ENCODE measurements at places on chromosomes 6 and 20.

- no peak for DNase-seq
- no peak overlapping the region for H3K4me3 ChIP-seq
- H3K4me1 ChIP-seq: peaks cover 50% of the 10 kb centered on the region
- no peaks in the 10 kb centered on the region for H3K27me3 ChIP-seq
- peaks cover 12% of the 10 kb centered on the region for H3K36me3 ChIP-seq
These were observed 99.1 kb downstream of the ARID1B start for GRCh38 chr6:156876302-156876701.

DNA sequence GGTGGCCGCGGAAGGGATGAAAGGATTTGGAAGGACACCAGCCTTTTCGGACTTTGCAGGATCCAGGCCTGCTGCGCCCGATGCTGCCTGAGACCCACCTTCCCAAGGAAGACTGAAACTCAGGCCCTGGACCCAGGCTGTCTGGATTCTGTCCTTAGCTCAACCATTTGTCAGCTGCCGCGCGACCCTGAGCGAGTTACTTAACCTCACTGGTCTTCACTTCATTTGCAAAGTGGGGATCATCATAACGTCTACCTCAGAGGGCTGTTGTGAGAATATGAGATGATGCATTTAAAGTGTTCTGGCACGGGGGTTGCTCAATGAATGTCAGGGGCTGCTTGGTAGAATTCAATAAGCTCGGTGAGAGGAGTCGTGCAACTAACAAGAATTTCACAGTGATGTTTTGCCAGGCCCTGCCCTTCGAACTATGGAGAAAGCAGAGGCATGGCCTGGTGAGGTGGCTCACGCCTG lies 104.2 kb upstream of the PRDM1 start:
- H3K27me3 ChIP-seq: peaks cover 37% of the 10 kb centered on the region
- peak overlapping the region; percentile 86 for H3K4me3 ChIP-seq
- peaks cover 15% of the 10 kb centered on the region for H3K4me1 ChIP-seq

DNA sequence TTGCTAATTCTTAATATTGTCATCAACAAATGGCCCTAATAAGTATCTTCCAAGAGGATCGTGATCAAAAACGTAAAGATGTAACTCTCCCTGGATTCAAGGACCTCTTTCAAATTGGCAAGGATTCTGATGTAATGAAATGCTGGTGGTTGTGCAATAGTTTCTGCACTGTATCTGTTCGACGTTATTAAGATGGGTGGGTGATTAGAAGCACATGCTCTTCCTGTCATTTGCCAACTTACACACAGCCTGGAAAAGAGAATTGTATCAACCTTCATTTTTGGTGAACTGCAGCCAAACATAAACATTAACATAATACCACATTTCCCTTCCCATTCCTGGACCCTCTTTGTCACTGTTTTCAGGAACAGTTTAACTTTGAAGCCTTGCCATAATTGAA lies 9.8 kb downstream of the FOXQ1 start:
- H3K27me3 ChIP-seq: peaks cover 56% of the 10 kb centered on the region
- H3K4me3 ChIP-seq: no peak overlapping the region
- peaks cover 3% of the 10 kb centered on the region for H3K36me3 ChIP-seq
- H3K4me1 ChIP-seq: peaks cover 2% of the 10 kb centered on the region
- no peak for DNase-seq
- H3K27ac ChIP-seq: no peak overlapping the region

DNA sequence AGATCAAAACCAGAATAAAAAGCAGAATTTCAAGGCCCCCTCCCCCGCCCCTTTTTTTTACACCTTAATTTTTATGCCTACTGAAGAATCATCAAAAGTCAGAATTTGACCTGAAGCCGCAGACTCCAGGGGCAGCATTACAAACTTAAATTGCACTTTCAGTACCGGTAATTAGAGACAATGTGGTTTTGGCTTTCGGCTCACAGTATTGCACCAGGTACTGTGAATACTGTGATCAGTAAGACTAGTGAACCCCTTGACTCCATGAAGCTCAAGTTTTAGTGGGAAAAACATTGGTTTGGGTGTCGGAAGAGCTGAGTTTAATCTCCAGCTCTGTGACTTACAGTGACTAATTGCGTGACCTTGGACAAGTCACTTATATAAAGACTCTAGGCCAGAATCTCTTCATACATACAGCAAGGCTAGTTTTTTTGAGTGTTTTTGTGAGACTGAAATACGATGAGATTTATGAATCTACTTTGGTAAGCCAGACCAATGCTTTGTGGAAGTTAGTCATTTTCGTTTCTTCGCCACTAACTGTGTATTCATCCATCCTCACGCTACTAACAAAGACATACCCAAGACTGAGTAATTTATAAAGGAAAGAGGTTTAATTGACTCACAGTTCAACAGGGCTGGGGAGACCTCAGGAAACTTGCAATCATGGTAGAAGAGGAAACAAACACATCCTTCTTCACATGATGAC lies 114.7 kb downstream of the SASH1 start:
- no peak overlapping the region for H3K27ac ChIP-seq
- no peaks in the 10 kb centered on the region for H3K36me3 ChIP-seq
- DNase-seq: no peak
- peaks cover 18% of the 10 kb centered on the region for H3K27me3 ChIP-seq
- H3K4me1 ChIP-seq: no peaks in the 10 kb centered on the region

DNA sequence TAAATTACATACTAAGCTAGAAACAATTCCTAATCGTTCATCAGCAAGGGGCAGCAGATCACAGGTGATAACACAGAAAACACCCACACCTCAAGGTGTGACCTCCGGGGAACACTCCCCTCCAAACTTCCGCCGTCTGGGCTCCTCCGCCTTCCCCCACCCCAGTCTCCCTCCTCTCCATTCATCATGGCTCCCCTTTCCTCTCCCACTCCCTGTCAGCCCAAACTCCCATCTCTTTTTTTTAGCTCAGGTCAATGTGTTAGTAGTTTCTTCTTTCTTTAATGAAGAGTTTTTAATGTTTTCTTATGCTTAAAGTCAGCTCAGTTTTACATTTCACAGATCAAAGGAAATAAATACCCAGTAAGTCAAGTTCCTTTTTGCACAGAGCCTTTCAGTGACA lies 20.7 kb downstream of the CNKSR3 start:
- H3K27me3 ChIP-seq: peaks cover 15% of the 10 kb centered on the region
- DNase-seq: no peak
- no peaks in the 10 kb centered on the region for H3K36me3 ChIP-seq
- H3K4me1 ChIP-seq: no peaks in the 10 kb centered on the region

DNA sequence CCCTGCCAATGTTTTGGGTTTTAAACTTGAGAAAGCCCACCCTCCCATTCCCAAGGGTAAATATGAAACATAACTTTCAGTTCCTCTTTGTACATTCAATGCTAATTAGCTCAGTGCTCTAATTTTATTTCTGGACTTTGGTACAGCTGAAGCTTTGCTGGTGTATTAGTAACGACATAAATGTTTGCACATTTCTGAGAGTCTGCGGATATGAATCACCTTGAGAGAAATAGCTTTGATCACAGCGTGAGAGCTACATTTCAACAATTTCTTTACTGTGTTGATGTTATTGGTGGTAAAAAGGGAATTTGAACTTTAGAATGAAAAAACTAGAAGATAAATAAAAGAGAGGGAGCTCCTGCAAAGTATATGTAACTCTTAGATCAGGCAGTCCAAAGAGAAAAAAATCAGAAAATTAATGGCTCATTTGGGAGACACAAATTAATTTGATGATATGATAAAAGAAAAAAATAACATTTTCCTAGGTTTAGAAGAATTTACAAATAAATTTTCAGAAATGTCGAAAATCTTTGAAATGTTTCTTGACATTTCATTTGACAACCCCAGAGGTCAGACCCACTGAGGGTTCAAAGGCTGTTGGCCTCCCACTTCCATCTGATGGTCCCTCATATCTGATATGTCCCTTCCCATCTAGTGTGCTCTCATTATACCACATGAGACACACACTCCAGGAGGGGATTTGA lies 38.5 kb upstream of the CAP2 start:
- H3K4me3 ChIP-seq: no peak overlapping the region
- peaks cover 12% of the 10 kb centered on the region for H3K27me3 ChIP-seq
- no peaks in the 10 kb centered on the region for H3K36me3 ChIP-seq
- H3K4me1 ChIP-seq: no peaks in the 10 kb centered on the region
- no peak overlapping the region for H3K27ac ChIP-seq
- no peak for DNase-seq

DNA sequence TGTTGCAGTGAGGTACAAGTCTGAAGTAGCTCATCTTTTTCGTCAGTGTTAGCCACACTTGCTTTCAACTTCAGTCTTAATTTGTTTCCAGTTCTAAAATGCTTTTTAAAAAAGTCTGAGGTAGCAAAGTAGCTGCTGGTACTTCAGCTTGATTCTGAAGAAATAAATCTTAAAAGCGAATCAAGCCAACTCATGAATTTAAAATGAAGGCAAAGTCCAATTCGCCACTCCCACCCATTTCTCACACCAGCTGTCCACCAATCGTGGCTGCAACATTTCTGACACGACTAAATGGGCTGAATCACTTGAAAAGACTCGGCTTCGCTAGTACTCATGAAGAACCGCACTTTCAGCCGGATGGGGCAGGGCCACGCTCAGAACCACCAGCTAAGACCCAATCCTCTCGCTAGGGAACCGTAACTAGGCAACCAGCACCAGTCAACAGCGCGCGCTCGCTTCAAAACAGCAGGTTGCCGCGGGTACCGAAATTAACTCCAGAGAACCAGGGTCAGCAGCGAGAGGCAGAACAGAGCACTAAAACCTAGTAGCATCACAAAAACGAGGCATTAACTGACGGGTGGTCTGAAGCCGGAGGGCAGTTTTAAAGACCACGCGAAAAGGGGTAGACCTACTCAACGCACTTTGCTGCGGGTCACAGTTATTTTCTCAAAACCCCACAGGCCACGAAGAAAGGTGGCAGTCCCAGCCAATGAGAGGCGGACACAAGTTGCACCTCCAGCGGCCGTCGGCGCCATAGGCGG lies 900 bp downstream of the BCLAF1 start:
- peak overlapping the region; percentile 100 for H3K27ac ChIP-seq
- H3K4me1 ChIP-seq: peaks cover 59% of the 10 kb centered on the region
- H3K27me3 ChIP-seq: no peaks in the 10 kb centered on the region
- peak; percentile 91 for DNase-seq
- H3K36me3 ChIP-seq: peaks cover 72% of the 10 kb centered on the region
- peak overlapping the region; percentile 99 for H3K4me3 ChIP-seq

- no peaks in the 10 kb centered on the region for H3K36me3 ChIP-seq
- H3K4me1 ChIP-seq: no peaks in the 10 kb centered on the region
- H3K27ac ChIP-seq: no peak overlapping the region
- DNase-seq: no peak
- H3K4me3 ChIP-seq: no peak overlapping the region
These were observed 56.1 kb upstream of the LAMP5 start for GRCh38 chr20:9458138-9458796.

DNA sequence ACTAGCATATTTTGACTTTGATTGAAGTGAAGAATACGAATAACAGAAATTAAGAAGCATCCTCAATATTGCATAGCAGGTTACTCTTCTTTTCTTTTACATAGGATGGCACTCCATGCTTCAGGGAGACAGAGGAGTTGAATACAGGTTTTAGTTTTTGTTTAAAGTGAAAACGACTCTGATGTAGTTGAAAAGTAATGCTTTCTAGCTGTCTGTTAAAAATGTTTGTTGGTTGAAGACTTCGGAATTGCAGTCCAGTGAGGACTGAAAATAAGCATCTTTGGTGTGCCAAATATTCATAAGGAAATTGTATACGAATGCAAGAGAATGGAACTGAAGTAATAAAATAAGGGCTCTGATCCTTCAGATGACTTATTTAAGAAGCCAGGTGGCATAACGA lies 618 bp upstream of the SLC16A10 start:
- H3K4me1 ChIP-seq: peaks cover 17% of the 10 kb centered on the region
- H3K36me3 ChIP-seq: no peaks in the 10 kb centered on the region
- H3K27ac ChIP-seq: peak overlapping the region; percentile 15

DNA sequence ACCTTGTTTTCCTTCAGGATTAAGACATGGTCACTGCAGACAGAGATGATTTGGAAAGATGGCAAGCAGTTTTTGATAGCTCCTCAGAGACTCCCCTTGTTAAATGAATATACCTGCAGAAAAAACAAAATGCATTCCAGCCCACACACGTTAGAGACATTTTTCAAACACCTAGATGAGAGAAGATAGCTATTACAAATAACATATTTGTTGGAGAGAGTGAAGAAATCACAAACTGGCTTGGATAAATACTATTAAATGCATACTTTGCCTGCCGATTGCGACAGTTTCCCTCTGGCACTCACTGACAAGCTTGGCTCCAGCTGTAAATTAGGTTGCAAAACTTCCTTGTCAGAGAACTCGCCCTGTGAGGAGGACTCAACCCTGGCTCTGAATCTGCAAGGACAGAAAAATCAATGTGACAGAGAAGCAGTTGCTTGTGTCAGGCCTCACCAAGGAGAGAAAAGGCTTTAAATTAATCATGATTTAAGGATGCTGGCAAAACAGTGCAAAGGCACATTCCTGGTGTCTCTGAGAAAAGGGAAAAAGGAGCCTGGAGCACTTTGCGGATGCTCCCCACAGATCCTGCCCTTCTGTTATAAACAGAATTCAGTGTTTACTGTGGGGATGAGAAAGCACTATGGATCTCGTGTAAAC lies 423.7 kb upstream of the MARCKS start:
- H3K4me3 ChIP-seq: no peak overlapping the region
- no peaks in the 10 kb centered on the region for H3K36me3 ChIP-seq
- no peak overlapping the region for H3K27ac ChIP-seq
- no peaks in the 10 kb centered on the region for H3K27me3 ChIP-seq

- peak overlapping the region; percentile 95 for H3K4me3 ChIP-seq
- H3K4me1 ChIP-seq: peaks cover 22% of the 10 kb centered on the region
- no peak for DNase-seq
- H3K27ac ChIP-seq: peak overlapping the region; percentile 94
- H3K36me3 ChIP-seq: peaks cover 10% of the 10 kb centered on the region
- no peaks in the 10 kb centered on the region for H3K27me3 ChIP-seq
These were observed 735 bp downstream of the FAM135A start for GRCh38 chr6:70413992-70414494.

GRCh38 chr6:146258206-146258605 lies 229.3 kb downstream of the GRM1 start:
- H3K4me1 ChIP-seq: no peaks in the 10 kb centered on the region
- no peaks in the 10 kb centered on the region for H3K36me3 ChIP-seq
- H3K27ac ChIP-seq: no peak overlapping the region
- no peak overlapping the region for H3K4me3 ChIP-seq
- no peak for DNase-seq
- no peaks in the 10 kb centered on the region for H3K27me3 ChIP-seq

DNA sequence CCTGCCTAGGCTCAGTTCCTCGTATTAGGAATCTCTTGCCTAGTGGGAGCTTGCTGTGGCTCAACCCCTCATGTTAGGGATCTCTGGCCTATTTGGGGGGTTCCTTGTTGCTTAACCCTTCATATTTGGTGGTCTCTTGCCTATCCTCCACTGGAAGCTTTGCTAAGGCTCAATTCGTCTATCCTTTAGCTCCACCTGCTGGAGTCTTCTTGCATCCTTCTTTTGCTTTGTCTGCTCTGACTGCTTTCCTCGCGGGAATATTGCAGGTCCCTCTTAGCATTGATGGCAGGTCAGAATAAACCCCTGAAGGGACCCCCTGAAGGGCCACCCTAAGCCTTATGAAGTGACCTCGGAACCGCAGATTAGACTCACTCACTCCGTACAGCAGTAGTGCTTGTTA lies 203.0 kb upstream of the TBX18 start:
- H3K36me3 ChIP-seq: no peaks in the 10 kb centered on the region
- no peak for DNase-seq
- no peak overlapping the region for H3K27ac ChIP-seq
